Cortex of kidney (tissue), 1 donor: ENCODE measurements at places on chromosomes 3 and 15.
A peak's percentile ranks its signal among the peaks of the same experiment; 100 is the strongest.

- DNase-seq: no peak
Observed at GRCh38 chr3:8581806-8582445, 62.7 kb downstream of the SSUH2 start.

DNA sequence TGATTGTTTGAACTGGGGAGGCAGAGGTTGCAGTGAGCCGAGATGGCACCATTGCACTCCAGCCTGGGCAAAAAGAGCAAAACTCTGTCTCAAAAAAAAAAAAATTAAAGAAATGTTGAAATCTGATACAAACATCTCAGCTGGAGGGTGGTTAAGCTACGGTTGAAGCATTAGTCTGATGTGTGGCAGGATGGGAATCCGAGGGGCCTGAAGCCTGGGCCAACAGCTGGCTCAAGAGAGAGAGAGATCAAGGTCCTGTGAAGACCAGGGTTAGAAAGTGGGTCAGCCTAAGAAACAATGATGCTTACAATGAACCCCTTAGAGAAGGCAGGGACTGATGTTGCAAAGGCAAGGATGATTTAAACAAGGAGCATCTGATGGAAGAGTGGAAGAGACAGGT is 69.8 kb downstream of the CD200R1L start:
- DNase-seq: no peak

DNA sequence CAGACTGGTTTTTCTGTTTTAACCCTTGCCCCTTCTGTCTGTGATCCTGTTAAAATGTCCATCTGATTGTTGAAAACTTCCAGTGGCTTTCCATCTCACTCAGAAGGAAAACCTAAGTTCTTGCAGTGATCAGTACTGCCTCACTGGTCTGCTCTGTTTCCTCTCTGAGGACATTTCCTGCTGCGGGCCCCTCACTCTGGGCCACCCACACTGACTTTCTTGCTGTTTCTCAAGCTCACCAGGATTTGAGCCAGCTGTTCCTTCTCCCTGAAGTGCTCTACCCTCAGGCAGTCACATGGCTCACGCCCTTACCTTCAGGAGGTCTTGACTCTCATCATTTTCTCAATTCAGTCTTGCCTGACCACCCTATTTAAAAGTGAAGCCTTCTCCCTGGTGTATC is 1.8 kb downstream of the GRK7 start:
- DNase-seq: no peak

DNA sequence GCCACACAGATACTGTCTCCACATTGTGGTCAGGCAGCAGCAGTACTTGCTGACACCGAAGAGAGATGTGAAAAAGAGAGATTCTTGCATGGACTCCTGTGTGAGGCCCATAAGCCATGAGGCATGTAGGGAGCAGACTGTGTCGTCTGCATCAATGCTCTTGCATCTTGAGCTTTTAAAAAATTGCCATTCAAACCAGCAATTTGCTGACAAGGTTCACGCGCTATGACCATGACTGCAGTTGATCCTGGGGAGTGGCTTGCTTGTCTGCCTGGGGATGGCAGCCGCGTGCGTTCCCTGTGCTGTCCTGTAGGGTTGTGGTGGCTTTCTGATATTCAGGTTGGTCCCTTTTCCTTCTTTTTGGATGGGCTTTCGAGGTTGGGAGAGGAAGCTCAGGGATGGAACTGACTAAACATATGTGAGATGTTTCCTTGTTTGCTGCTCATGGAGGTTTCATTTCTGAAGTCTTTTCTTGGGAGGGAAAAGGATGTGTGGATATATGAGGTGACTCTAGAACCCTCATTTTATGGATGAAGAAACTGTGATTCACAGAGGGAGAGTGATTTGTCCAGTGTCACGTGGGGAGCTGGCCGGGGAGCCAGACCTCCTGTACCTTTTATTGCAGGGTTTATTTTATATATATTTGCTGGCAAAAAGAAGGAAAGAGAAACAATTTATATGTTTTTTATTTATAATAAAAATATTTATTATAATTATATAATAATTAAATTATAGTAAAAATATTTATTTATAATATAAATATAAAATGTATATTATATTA is 48.6 kb downstream of the LPP start:
- no peak for DNase-seq

- no peak for DNase-seq
Observed at GRCh38 chr3:58383904-58384303, 49.7 kb downstream of the PDHB start.

GRCh38 chr3:73249047-73249446 is 187.6 kb downstream of the EBLN2 start:
- DNase-seq: no peak

GRCh38 chr3:9012521-9012920 is 49.2 kb upstream of the RAD18 start:
- no peak for DNase-seq

- DNase-seq: no peak
Observed at GRCh38 chr3:72520690-72521308, 327.4 kb downstream of the SHQ1 start.

DNA sequence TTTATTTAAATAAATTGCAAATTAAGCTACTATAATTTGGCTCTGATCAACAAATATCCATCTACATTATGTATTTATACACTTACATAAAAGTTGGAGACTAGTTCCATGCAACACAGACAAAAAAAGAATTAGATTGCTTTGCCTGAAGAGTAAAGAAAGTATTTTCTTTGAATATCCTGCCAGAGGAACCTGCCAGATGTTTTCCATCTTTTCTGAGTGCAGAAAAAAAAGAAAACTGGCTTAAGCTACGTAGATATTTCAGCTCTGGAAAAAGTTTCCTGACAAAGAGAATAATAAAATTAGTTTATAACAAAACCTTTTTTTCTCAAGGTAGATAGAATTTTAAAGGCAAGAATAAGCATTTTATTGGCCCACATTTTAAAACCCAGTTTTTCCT is 607.5 kb upstream of the NAALADL2 start:
- DNase-seq: no peak

GRCh38 chr15:35427091-35427490 is 118.9 kb downstream of the DPH6 start:
- no peak for DNase-seq

DNA sequence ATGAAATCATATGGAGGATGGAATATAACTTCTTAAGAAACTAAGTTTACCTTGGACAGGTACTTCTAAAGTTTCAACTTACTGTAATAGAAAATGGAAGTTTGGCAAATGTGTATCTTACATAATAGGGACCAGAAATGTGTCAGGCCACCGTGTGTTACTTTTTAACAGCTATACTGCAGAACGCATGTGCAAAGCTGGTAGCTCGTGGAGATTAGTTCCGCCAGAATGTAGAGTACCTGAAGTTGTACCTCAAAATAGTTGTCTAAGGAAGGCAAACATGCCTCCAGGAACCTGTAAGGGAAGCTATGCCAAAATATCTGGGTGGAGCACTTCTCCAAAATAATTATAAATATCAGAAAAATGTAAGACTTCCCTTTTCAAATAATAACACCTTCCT is 920.6 kb downstream of the ROBO1 start:
- DNase-seq: no peak

GRCh38 chr15:68783226-68784058 is 37.3 kb downstream of the ANP32A start:
- DNase-seq: no peak

- DNase-seq: no peak
Observed at GRCh38 chr15:100570275-100570674, 31.7 kb downstream of the LINS1 start.

- DNase-seq: no peak
Observed at GRCh38 chr3:134618478-134619300, 32.1 kb downstream of the KY start.

- DNase-seq: no peak
Observed at GRCh38 chr3:69511361-69511760, 125.5 kb upstream of the FRMD4B start.

DNA sequence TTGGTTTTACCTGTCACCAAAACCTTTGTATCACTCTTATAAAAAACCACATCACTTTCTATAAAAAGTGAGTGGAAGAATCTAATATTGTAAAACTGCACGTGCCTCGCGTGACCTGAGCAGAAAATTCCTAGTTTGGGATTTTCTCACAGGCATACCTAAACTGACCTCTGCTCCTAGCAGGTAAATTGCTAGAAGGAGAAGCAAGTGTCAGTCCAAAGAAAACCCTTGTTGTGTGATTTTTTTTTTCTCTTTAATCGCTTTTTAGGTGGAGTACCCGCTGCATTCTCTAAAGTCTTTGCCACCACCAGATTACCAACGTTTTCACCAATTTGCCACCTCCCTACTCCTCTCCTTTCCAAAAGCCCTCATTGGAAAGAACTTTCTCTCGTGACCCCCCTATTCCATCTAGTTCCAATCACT is 534 bp upstream of the UBE2E1 start:
- DNase-seq: no peak

- DNase-seq: no peak
Observed at GRCh38 chr3:11558918-11559815, 84.5 kb downstream of the VGLL4 start.

DNA sequence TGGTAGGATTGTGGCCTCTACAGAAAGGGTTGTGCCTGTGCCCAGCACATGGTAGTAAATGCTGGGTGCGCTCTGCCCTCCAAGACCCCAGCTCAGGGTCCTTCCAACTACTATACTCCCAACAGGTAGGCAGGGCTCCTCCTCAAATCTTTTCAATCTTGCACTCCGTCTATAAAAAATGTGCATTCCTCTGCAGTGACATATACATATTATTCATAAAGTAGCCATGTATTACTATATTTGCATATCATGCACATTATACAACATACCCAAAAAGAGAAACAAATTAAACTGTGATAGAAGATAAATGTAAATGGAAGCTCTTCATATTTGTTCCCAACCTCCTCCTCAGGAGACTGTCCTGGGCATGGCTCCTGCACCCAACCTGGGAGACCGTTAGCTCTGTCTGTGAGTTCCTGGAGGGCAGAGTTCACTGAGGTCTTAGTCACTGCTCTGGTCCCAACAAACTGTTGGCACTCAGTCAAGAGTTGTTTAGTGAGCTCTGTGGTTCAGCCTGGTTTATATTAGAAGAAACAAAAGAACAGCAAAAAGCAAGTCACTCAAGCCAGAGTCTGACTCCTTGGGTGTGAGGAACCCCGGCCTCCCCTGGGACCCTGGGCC is 47.7 kb upstream of the GRIP2 start:
- DNase-seq: no peak

- no peak for DNase-seq
Observed at GRCh38 chr3:116563351-116563750, 118.1 kb upstream of the LSAMP start.

DNA sequence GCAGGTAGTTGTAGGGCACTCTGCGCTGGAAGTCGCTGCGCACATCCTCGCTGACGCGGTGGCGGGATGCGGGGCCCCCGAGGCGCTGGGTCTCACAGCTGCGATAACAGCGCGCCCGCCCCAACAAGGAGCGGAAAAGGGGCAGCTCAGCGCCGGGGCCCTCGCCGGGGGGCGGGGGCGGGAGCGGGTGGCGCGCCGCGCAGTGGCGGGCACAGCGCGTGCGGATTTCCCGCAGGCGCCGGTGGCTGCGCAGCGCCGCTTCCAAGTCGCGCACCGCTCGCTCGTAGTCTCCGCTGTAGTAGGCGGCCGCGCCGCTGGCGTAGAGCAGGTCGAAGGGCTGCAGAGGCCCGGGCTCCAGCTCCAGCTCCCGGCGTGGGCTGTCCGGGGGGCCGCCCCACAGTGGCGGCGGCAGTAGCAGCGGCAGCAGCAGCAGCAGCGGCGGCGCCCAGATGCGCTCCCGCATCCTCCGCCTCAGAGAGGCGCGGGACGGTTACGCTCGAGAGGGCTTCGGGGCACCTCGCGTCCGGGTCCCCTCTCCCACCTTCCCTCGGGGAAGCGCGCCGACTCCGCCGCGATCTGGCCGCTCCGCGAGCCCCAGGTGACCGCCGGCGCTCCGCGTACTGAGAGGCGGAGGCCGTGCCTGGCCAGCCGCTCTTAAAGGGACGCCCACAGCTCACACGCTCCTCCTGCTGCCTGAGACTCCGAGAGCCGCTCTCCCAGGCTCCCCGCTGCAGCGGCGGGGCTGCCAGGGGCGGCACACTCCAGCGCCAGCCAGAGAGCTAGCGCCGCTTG is at the start of gene P3H2:
TSS of gene P3H2 (minus strand) at position 629 of the 792 bp plus-strand sequence. CDS start at position 463, 166 bp downstream.
- peak; percentile 22 for DNase-seq

DNA sequence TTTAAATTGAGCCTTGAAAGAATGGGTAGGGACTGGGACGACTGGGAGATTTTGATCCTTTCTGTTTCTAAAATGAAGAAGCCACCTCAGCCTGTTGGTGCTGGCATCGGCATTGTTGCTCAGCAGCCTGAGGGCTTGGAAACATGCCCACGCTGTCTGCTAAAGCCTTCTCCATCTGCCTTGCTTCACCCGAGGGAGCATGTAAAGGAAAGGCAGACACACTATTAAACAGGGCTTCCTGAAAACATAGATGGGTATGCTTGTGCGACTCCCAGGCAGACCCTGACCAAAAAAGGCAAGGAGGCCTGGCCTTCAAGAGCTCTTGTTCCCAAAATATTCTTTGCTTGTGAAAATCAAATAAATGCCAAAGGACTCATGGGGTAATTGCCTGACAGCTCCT is 84.2 kb upstream of the SLC4A7 start:
- no peak for DNase-seq

DNA sequence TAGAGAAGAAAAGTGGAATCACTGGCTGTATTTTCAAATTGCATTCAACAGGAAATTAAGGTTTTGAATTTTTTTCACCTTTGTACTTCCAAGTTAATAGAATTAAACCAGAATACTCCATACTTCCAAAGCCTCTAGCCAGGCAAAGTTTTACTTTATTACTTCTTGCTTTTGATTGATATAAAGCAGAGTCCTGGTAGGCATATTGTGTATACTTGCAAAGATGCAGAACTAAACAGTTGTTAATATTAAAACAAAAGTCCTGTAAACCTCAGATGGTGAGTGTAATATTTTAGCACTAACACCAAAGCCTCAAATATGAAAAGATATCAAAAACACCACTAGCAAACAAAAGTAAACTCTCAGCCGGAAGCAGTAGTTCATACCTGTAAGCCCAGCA is 107.2 kb upstream of the C2CD4B start:
- DNase-seq: no peak

- DNase-seq: no peak
Observed at GRCh38 chr3:113300596-113300995, 89.2 kb downstream of the BOC start.

DNA sequence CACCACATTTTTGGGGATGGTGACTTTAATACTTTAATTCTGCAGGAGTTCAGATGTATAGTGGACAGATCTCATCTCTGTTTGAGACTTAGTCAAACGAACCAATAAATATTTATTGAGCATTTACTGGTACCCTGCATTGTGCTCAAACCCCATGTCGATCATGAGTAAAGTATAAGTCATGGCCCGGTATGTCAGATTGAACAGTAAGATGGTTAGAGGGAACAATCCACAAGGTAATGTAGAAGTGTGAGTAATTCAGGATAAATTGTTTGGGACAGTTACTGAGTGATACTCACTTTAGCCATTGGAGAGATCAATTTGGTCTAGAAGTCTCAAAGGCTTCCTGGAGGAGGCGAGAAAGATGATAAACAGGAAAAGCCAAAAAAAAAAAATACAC is 265.5 kb upstream of the C2CD4B start:
- no peak for DNase-seq

DNA sequence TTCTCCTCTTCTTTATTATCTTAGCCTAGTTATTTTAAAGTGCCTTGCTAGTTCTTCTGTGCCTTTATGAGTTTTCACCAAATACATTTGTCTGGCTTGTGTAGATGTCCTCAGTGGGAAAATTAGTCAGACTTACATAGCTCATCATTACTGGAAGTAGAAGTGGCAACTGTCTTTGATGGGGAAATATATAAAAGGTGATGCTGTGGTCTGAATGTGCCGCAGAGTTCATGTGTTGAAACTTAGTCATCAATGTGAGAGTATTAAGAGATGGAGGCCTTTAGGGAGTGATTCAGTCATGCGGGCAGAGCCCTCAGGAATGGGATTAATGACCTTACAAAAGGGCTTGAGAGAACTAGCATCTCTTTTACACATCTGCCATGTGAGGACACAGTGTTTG is 6.4 kb upstream of the ERICH6 start:
- no peak for DNase-seq
